ENCODE measurements at places on chromosomes 7 and 10.
A peak's percentile ranks its signal among the peaks of the same experiment; 100 is the strongest.

DNA sequence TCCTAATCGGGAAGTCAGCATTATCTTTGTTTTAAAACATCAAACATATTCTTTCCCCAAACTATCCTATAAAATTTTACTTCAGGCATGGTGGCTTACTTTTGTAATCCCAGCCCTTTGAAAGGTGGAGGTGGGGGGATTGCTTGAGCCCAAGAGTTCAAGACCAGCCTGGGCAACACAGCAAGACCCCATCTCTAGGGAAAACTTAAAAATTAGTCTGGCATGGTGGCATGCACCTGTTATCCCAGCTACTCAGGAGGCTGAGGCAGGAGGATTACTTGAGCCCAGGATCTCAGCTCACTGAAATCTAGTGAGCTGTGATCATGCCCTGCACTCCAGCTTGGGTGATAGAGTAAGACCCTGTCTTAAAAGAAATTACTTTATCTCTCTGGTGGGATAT is 4.9 kb downstream of the CLDN12 start:
- no peak for DNase-seq

DNA sequence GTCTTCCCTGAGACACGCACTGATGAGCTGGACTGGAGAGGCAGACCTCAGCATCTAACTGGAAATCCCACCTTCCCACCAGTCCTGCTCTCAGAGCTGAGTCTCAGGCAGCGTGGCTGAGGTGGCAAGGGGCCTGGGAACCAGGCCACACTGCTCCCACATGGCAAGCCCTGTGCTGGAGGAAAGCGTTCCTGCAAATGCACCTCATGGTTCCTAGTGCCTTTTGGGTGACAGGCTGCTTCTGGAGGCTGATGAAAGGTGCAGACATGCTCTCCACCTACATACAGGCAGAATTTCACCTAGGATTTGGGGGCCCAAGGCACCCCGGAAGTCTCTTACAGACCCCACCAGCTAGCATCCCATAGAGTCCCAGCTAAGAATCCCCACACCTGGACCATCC is 432.9 kb upstream of the FOXK1 start:
- no peak for DNase-seq

DNA sequence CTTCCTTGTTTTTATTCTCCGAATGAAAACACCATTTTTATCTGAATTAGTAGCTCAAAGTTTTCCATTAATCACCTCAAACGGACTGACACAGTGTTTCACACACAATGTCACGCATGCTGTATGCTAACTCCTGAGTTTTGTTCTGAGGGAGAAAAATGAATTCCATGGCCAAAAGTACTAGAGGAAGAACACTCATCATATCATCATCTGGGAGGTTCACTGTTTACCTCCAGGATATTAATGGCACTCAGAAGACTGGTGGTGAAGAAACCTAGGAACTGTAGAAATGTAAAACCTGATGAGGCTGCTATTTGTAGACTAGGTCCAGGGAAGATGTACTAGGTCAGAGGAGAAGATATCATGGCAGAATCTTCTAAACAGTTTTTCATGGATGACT is 395.6 kb upstream of the ETV1 start:
- no peak for DNase-seq

- DNase-seq, result no peak
Observed at GRCh38 chr7:96300986-96301385, 20.9 kb downstream of the SLC25A13 start.

DNA sequence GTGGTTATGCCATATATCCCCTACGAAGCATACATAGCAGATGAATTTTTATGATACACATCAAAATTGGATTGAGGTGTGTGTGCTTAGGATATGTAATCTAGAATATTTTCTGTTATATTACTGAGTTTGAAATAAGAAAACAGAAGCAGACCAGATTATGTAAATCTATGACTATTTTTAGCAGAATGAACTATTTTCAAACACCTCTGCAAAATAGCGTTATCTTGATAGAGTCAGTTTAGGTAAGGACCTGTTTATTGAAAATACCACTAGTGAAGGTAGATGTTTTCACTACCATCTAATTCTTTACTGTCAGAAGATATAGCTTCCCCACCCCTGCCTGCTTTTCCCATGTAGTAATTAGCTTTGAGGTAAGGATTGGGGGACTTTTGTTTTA is 9.1 kb downstream of the LANCL2 start:
- no peak for DNase-seq

DNA sequence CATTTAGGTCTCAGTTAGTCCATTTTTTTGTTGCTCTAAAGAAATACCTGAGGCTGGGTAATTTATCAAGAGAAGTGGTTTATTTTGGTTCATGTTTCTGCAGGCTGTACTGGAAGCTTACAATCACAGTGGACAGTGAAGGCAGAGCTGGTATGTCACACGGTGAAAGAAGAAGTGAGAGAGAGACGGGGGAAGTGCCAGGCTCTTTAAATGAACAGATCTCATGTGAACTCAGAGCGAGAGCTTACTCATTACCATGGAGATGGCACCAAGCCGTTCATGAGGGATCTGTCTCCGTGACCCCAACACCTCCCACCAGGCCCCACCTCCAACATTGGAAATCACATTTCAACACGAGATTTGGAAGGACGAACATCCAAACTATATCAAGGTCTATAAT is 18.9 kb upstream of the PNLIPRP3 start:
- no peak for DNase-seq

- no peak for DNase-seq
Observed at GRCh38 chr10:79254333-79255006, 92.8 kb upstream of the PPIF start.

- DNase-seq, result no peak
Observed at GRCh38 chr10:21626457-21627161, 92.6 kb downstream of the MLLT10 start.

GRCh38 chr7:17289074-17289645 is 9.3 kb upstream of the AHR start:
- DNase-seq, result peak; percentile 83

All from endothelial cell of umbilical vein (primary cell).